Spleen (tissue), 13 donors: ENCODE measurements at places on chromosomes 4 and X. TPM values are rescaled to one million over a fixed set of nuclear protein-coding genes. Genes with fewer than 3 reads are reported as not detected.

Gene DCAF12L2
- not detected for total RNA-seq

Gene PLK4
- total RNA-seq = 4.8 TPM

- DNase-seq = no peak
- H3K27me3 ChIP-seq = no peaks in the 10 kb centered on the region
- no peak overlapping the region for H3K27ac ChIP-seq
- H3K36me3 ChIP-seq = no peaks in the 10 kb centered on the region
- no peak overlapping the region for H3K4me3 ChIP-seq
- H3K4me1 ChIP-seq = no peaks in the 10 kb centered on the region
These were observed 1375.3 kb downstream of the PCDH18 start for GRCh38 chr4:136156947-136157346.

GRCh38 chrX:10121787-10122186 is 35.0 kb upstream of the CLCN4 start:
- H3K36me3 ChIP-seq = peaks cover 56% of the 10 kb centered on the region
- peak overlapping the region; percentile 24 for H3K4me3 ChIP-seq
- H3K27me3 ChIP-seq = no peaks in the 10 kb centered on the region
- H3K4me1 ChIP-seq = peaks cover 31% of the 10 kb centered on the region

GRCh38 chr4:38015886-38016515 is 55.8 kb downstream of the PTTG2 start:
- H3K4me1 ChIP-seq = no peaks in the 10 kb centered on the region
- no peak overlapping the region for H3K4me3 ChIP-seq
- H3K27me3 ChIP-seq = no peaks in the 10 kb centered on the region
- H3K36me3 ChIP-seq = peaks cover 29% of the 10 kb centered on the region
- H3K27ac ChIP-seq = no peak overlapping the region
